ENCODE measurements at places on chromosomes 1 and 21.

- no peak for DNase-seq
These were observed 2.0 kb upstream of the ST3GAL3 start for GRCh38 chr1:43705334-43705733.

DNA sequence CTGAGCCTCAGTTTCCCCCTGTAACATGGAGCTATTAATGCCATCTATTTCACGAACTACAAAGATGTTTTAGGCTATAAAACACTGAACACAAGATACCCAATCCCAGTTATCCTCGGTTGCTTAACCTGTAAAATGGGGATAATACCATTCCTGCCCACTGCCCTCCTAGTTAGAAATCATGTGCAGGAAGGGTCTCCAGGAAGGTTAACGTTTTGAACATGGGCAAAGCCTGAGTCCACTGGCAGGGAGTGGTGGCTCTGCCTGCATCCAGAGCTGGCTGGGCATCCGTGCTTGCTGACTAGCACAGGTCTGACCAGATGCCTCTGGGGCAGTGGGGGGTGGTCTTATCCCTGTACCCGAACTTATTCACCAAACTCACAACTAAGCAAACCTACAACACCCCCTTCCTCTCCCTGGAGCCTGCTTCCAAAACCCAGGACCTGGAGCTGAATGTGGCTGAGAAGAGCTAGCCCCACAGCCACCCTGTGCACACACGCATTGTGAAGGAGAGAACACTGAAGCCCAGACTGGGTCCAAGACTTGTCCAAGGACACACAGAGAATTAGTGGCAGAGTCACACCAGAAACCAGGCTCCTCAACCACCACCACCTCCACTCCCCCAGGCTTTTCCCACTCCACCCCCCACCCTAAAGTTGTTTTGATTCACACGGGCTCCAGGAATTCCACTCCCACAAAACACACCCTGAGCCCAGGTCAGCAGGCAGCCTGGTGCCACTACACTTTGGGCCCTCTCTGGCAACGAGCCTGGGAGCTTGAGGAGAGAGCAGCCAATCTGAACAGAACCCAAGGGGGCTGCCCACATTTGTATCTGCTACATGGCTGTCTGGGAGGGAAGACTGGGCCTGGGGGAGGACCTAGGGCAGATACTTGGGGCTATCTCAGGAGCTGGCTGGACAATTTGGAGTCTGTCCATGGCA is 1.6 kb downstream of the E2F2 start:
- no peak for DNase-seq

DNA sequence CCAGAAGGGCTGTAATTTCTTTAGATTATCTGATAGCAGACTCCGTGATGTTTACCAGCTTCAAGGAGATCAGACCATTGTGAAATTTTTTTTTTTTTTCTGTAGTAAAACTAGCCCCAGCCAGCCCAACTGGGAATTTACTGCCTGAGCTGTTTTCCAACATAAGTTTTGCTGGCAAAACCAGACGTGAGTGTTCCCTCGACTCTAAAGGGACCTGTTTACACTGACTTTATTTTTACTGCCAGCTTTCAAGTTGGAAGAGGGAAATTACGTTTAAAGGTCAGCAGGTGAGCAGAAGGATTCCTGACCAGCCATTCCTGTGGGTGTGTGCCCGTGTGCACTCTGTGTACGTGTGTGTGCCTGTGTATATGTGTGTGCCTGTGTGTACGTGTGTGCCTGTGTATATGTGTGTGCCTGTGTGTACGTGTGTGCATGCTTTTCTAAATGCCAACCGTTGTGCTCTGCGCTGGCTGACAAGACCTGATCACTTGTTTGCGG is 374 bp downstream of the MAB21L3 start:
- DNase-seq: no peak

DNA sequence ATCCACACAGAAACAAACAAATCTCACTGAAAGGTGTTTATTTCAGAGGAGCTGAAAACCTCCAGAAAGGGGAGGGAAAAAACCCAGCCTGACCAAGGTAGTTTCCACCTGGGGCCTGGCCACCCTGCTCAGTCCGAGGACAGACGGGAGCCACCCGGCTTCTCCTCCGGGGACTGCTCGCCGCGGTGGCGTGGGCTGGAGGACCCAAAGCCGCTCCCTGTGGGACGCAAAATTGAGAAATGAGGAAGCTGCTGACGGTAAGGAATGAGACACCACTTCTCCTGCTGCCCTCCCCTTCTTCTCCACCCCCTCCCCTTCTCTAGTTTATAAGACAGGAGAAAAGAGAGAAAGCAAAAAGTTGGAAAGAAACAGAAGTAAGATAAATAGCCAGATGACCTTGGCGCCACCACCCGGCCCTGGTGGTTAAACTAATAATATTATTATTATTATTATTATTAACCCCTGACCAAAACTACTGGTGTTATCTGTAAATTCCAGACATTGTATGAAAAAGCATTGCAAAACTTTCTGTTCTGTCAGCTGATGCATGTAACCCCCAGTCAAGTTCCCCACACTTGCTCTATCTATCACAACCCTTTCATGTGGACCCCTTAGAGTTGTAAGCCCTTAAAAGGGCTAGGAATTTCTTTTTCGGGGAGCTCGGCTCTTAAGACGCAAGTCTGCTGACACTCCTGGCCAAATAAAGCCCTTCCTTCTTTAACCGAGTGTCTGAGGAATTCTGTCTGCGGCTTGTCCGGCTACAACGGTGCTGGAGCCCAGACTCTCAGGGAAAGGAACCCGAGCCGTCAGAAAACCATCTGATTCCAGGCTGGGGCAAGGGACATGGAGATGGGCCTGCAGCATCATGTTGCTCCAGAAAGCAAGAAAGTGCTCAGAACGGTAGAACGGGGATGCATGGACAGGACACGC is 12.5 kb downstream of the ITGB2 start:
- DNase-seq: no peak

- no peak for DNase-seq
These were observed 17.7 kb downstream of the COL6A2 start for GRCh38 chr21:46115441-46116188.

DNA sequence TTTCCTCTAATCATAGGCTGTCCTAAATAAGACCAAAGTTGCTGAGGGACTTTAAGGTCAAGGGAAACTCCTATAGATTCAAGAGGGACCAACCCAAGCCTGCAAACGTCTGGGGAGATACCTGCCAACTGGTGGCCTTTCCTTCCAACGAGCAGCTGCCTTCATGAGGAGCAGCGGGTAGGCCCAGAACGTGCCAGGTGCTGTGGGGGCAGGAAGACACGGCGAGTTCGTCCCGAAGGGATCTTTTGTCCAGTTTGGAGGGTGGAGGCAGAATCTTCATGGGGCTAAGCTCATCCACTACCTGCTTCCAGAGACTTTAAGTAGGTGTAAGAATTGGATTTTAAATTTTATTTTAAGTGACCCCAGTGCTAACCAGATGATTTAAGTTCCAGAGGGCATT is 26.0 kb upstream of the SLC26A9 start:
- DNase-seq: no peak

DNA sequence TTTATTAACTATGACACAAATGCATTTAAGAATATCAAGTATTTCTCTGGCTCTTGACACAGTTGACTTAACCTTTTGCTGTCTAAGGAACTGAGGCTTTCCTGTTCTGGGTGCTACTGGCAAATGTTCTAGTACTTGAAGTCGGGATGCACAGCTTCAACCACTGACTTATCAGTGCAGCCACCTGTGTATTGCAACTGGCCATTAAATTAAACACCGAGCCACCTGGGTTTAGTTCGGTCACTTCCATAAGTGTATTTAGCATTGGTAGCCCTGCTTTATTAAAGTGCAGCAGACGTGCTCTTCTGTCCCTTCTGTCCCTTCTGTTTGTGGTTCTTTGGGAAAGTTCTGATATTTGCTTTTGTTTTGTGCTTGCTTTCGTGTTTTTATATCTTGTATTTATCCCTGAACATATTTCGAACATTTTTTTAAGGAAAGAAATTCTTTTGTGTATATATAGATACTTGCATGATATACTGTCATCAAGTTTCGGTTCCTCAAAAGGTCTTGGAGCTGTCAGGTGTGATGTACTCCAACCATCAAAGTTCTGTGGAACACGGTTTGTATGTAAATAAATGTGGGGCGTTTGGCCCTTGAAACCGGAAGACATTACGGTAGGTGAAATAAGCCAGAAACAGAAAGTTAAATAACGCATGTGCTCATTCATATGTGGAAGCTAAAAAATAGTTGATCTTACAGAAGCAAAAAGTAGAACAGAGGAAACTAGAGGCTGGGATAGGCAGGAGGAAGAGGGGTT is 297.9 kb upstream of the GREM2 start:
- DNase-seq: no peak

- DNase-seq: no peak
These were observed 62.0 kb downstream of the MRPS6 start for GRCh38 chr21:34135330-34135729.

DNA sequence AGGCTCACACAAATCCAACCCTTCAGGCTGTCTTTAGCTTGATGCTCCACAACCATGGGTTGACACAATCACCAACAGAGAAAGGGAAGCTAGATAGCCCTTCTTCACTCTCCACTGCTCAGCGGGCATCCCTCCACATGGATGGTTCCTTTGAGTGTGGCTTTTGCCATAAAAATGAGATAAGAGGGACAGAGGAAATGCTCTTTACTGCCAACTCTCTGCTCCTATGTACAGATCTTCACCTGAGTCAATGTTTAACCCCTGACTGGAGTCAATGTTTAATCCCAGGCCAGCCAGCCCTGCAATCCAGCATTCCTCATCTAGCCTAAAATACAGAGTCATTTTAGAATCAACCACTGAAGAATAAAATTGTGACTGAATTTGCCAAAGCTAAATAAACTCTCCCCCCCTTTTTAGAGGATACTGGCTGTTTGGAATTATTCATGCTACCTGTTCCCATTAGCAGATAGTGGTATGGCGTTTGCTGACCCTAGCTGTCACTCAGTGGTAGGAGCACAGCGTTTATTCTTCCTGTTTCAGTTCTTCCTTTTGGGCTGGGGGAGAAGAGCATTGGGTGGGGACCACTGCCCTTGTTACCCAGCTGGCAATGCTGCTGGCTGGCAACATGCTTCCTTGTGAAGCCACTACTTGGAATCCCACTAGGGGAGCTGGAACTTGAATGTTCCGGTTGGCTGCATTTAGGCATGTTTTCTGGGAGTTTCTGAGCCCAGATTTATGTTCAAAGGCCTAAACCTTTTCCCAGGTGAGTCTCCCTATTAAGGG is 5.2 kb upstream of the PIGR start:
- no peak for DNase-seq

- DNase-seq: no peak
These were observed 8.5 kb downstream of the SZT2 start for GRCh38 chr1:43398227-43398626.

DNA sequence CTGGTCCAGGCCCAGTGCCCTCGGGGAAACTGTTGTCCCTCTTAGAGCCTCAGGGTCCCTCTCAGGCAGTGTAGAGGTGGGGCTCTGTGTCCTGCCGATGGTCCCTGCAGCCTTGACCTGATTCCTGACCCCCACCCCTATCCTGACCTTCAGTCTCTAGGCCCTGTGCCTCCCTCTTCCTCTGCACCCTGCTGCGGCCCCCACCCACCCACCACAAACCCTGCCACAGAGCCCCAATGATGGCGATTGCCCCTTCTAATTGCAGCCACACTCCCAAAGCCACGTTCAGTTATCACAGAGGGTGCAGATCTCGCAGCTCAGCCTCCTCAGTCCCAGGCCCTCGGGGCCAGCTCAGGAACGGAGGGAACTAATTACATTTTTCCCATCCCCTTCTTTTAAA is 99.7 kb downstream of the PAX7 start:
- no peak for DNase-seq

Data from NCI-H1930 (cell line).